CD4-positive, alpha-beta T cell treated with Interleukin-17A for 1 hour (primary cell): ENCODE measurements at places on chromosomes 1 and 21.

GRCh38 chr1:93961443-93961842 lies 52.2 kb upstream of the GCLM start:
- DNase-seq: no peak

- DNase-seq: no peak
Observed at GRCh38 chr1:55707846-55708245, 492.7 kb upstream of the USP24 start.

DNA sequence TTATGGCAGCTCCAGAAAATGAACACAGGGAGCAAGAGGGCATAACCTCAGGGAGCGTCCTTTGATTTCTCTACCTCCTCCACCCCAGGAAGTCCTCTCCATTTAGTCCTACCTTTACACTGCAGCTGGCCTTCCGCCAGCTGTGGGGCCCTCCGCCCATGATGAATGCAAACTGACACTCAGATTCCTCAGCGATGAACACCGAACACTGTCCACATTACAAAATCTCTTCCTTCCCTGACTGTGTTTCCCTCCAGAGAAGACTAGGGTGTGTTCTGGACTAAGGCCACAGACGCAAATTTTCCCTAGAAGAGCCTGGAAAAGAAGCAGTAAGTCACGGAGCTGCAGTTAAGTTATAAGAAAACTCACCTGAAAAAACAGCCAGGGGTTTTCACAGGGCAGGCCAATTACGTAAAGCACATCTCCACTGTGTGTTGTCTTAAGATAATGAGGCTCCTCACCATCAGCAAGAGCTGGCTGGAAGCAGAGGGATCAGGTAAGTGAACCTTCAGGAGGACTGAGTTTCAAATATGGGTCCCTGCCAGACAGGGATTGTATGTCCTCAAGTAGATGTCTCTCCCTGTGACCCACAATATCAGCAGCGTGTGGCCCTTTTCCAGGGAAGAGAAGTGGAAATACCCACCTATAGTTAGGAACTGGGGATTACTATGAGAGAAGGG lies 46.3 kb upstream of the ATP1B1 start:
- DNase-seq: no peak

- no peak for DNase-seq
Observed at GRCh38 chr21:14487490-14488432, 58.4 kb downstream of the SAMSN1 start.

DNA sequence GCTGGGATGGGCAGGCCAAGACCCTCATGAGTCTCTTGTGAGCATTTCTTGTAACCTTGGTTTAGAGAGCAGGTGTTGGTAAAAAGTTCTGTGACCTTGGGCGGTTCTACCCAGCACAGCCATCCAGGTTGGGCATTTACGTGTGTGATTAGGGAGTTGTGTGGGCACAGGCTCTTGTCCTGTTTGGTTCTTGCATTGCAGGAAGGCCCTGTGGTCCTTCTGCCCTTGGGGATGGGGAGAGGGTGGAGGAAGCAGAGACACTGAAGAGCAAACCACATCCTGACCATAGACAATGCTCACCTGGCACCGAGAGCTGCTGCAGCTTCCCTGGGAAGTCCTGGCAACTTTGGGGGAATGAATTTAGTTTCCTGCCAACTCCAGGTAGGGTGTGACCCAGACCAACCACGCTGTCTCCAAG lies 25.6 kb downstream of the RNF187 start:
- DNase-seq: no peak

GRCh38 chr1:176178316-176178715 lies 28.8 kb downstream of the COP1 start:
- DNase-seq: no peak

DNA sequence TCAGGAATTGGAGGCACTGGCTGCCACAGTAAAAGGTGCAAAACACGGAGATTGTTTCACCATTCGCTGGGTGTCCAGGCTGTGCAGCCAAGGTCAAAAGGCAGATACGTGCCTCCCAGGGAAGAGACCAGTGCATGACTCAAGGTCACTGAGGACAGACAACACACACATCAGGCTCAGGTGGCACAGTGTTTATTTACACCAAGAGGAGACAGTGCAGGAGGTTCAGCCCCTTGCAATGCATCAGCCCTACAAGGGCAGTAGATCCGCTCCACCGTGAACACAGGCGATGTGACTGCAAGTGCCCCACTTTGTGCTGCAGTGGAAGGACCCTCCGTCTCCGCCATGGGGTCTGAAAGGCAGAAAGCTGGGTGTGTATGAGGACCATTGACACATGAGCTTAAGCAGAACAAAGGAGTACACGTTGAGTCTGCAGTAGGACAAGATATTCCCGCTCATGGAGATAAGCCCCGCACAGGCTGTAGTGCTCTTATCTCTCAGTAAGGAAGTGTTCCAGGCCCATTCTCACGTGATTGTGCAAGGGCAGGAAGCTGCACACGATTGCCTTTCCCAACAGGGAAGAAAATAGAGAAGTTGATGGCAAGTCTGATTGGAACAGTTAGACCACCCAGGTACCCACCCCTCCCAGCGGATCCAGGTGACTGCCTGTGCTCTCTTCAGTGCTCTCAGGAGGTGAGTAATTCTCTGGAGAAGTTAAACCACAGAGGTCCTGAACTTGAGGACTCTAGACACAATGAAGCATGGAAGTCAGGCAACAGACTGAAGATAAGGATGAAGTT lies 37.5 kb upstream of the QSOX1 start:
- no peak for DNase-seq

DNA sequence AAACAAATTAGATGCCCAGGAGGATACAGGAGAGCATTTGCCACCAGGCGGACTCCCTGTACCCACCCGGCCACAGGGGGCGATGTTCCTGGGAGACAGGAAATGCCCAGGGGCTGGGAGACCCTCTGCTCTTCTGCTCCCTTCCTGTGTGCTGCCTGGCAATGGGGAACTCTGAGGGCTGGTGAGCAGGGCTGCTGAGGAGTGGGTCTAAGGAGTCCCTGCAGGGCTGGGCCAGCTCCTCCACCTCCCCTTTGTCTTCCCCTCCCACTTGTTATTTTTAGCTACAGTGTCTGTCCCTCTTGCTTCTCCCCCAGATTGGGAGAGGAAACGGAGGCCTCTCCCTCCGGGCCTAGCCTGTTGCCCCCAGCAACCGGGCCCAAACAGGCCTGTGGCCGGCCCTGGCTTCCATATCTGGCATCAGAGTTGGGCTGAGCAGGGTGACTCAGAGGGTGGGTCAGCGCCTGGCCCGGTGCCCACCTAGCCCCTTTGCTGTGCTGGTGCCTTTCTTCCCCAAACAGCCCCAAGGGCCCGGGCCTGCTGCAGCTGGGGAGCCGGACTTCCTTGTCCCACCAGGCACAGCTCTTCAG lies 11.6 kb downstream of the LMNA start:
- peak; percentile 82 for DNase-seq

- DNase-seq: peak; percentile 63
Observed at GRCh38 chr1:175146529-175147213, 45.9 kb downstream of the KIAA0040 start.

- no peak for DNase-seq
Observed at GRCh38 chr1:13661539-13661938, 38.4 kb upstream of the PRDM2 start.

- no peak for DNase-seq
Observed at GRCh38 chr1:1046243-1046642, 26.3 kb downstream of the AGRN start.

GRCh38 chr21:15221799-15222386 lies 157.1 kb upstream of the NRIP1 start:
- no peak for DNase-seq

- no peak for DNase-seq
Observed at GRCh38 chr1:179478370-179478769, 97.4 kb downstream of the NPHS2 start.

GRCh38 chr1:241600496-241600901 lies 39.7 kb downstream of the CHML start:
- no peak for DNase-seq

DNA sequence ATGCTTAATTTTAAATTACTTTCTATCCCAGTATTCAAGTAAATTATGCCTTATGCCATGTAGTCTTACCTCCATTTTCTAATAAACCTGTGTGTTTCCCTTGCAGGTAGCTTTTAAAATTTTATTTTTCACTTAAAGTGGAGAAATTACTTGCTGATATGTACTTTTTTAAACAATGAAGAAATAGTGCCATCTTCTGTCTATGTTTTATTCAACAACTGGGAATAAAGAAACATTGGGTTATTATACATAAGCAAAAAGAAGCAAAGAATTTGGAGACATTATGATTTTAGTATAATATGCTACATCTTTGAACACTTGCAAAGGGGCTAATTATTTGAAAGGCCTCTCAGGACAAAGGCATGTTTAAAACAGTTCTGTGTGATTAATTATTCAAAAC lies 1912.9 kb downstream of the MRPL39 start:
- DNase-seq: no peak

GRCh38 chr1:890661-891060 lies 33.1 kb upstream of the SAMD11 start:
- no peak for DNase-seq

DNA sequence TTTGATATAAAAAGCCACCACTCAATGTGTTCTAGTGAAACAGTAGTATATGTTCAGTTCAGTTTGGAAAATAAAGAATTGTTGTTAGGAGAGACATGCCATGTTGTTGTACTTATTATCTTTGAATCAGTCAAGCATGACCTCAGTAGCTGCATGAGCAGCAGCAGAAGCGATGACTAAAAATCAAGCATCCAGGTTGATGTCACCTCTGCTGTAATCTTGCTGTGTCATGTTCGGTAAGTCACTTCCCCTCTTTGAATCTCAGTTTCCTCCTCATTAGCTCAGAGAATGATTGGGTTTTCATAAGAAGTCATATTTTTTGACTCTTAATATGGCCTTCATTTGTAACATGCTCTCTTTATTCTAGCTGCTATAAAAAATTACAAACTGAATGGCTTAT lies 428.4 kb upstream of the B3GALT2 start:
- no peak for DNase-seq

DNA sequence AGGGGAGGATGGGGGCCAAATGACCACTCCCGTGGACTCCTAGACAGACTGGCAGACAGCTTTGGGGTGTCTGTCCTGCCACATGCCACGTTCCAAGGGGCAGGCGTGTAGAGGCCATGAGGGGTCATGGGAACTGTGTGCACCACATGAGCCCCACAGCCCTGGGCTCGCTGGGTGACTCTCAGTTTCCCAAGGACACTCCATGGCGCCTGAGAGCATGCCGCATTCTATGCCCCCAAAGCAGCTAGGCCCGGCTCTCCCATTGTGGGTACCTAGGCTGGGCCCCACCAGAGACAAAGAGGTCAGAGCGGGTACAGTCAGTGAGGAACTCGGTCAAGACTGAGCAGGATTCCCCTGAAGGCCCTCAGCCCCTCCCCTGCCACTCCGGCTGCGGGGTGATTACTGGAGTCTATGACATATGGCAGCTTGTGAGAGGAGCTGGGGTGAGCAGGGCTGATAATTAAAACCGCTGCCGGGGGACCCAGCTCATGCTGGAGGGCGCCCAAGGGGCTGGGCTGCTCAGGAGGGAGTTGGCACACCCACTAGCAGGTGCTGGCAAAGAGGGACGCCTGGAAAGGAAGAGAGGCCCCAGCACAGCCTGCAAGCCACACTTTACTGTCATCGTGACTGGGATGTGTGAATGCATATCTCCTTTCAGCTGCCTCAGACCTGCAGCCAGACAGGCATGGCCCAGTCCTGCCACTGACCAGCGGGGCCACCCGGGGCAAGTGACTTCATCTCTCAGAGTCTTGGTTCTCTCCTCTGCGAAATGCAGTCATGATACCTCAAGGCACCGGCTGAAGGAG lies 8.4 kb downstream of the LRP8 start:
- DNase-seq: no peak

DNA sequence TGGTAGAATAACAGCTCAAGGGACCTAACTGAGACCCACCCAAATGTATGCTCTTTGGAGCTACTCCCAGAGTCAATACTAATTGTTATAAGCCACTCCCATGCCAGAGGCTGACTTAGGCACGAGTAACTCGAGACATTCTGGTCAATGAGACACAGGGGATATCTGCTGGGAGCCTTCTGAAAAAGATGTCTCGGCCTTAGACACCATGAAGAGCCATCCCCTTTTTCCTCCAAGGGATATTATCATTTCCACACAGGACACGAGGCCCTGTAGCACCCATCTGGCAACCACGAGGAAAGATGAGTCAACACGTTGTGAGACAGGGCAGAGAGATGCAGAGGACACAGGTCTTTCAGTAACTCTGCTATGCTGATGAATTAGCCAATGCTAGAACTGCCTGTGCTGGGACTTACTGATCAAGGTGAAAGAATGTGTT lies 30.7 kb downstream of the ITPKB start:
- DNase-seq: no peak

GRCh38 chr1:116988248-116988647 lies 13.3 kb upstream of the CD101 start:
- DNase-seq: no peak

DNA sequence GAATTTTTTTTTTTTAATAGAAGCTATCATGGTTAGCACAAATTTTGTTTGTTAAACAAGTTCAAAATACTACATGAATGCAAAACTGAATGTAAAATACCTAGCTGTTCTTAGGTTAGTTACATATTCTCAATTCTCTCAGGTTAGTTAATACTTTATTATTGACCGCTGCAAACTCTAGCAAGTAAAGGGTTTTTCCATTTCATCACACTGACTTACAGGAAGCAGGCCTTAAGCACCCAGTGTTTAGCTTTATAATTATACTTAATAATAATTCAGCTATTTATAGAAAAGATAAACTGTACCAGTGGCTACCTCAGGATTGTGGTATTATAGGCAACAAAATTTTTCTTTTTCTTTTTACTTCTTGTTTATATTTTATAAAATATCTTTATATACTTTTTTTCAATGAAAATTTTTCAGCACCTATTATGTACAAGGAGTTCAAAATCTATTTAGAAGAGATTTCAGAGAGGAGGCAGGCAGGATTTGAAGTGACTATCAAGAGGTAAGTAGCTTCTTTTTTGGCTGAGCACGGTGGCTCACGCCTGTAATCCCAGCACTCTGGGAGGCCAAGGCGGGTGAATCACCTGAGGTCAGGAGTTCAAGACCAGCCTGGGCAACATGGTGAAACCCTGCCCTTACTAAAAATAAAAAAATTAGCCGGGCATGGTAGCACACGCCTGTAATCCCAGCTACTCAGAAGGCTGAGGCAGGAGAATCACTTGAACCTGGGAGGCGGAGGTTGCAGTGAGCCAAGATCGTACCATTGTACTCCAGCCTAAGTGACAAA lies 17.9 kb downstream of the PLPP3 start:
- no peak for DNase-seq

DNA sequence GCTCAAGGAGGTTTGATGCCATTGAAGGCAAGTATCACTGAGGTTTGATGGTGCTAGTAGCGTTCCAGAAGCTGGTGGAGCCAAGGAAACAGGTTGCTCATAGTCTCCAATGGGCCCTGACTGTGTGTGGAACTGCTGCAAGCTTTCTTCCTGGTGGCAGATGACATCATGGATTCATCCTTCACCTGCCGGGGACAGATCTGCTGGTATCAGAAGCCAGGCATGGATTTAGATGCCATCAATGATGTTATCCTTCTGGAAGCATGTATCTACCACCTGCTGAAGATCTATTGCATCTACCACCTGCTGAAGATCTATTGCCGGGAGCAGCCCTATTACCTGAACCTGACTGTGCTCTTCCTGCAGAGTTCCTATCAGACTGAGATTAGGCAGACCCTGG lies 734.4 kb downstream of the PLA2G4A start:
- DNase-seq: no peak
